Spleen (tissue), 13 donors: ENCODE measurements at places on chromosomes 4 and X. TPM values are rescaled to one million over a fixed set of nuclear protein-coding genes. Genes with fewer than 3 reads are reported as not detected.

Gene SAGE1
- total RNA-seq, result not detected

Gene SFRP2
- 0.66 TPM for total RNA-seq

Gene BRS3
- total RNA-seq, result not detected

Gene SHOX
- not detected for total RNA-seq

Gene ANXA3
- total RNA-seq, result 119 TPM

Gene SLC10A4
- not detected for total RNA-seq

Gene ARHGEF38
- total RNA-seq, result not detected

Gene BEX2
- 13.9 TPM for total RNA-seq

GRCh38 chr4:180622254-180622653, 1620.9 kb upstream of the TENM3 start:
- H3K4me1 ChIP-seq, result no peaks in the 10 kb centered on the region
- DNase-seq, result no peak
- H3K4me3 ChIP-seq, result no peak overlapping the region
- no peaks in the 10 kb centered on the region for H3K27me3 ChIP-seq
- H3K27ac ChIP-seq, result no peak overlapping the region
- H3K36me3 ChIP-seq, result no peaks in the 10 kb centered on the region

GRCh38 chrX:40853004-40853815, 117.9 kb upstream of the MED14 start:
- no peaks in the 10 kb centered on the region for H3K36me3 ChIP-seq
- H3K4me3 ChIP-seq, result no peak overlapping the region
- H3K4me1 ChIP-seq, result no peaks in the 10 kb centered on the region
- H3K27ac ChIP-seq, result no peak overlapping the region

DNA sequence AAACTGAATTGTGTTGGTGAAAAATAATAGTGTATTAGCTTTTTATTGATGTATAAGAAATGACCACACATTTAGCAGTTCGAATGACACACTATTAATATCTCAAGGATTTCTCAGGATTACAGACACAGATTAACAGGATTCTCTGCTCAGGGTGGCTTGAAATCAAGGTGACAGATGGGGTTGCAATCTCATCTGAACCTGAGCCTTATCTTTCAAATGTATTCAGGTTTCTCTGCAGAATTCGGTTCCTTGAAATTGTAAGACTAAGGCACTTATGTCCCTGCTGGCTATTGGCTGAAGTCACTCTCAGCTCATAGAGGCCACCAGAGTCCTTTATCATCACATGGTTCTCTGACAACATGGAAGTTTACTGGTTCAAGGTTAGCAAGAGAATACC, 1780.1 kb downstream of the ARAP2 start:
- no peak overlapping the region for H3K4me3 ChIP-seq
- H3K27me3 ChIP-seq, result no peaks in the 10 kb centered on the region
- H3K27ac ChIP-seq, result no peak overlapping the region
- H3K36me3 ChIP-seq, result no peaks in the 10 kb centered on the region
- no peak for DNase-seq

DNA sequence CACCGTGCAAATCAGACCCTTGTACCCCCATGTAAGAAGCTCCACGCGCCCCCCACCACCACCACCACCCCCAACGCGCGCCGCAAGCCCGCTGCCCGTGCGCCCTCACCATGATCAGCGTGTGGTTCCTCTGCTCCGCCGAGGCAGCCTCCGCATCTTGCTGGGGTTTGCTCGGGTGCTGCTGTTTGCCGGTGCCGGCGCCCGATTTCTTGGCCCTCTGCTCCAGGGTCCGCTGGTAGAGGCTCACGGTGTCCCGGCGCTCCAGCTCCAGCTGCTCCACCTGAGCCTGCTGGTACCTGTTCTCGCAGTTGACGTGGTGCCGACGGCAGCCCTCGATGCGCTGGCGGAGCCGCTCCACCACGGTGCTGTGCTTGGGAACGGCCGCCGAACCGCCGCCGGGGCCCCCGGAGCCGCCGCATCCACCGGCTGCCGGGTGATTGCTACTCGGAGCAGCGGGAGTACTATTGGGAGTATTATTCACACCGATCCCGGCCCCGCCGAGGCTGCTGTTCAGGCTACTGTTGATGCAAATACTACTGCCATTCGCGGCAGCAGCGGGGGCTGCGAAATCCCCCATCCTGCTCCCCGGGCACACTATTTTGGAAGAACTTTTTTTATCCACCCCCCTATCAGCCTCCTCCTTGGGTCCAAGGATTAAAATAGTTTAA, 1.1 kb downstream of the MAML3 start:
- H3K36me3 ChIP-seq, result no peaks in the 10 kb centered on the region
- H3K27me3 ChIP-seq, result no peaks in the 10 kb centered on the region
- H3K27ac ChIP-seq, result peak overlapping the region; percentile 97
- DNase-seq, result peak; percentile 91

DNA sequence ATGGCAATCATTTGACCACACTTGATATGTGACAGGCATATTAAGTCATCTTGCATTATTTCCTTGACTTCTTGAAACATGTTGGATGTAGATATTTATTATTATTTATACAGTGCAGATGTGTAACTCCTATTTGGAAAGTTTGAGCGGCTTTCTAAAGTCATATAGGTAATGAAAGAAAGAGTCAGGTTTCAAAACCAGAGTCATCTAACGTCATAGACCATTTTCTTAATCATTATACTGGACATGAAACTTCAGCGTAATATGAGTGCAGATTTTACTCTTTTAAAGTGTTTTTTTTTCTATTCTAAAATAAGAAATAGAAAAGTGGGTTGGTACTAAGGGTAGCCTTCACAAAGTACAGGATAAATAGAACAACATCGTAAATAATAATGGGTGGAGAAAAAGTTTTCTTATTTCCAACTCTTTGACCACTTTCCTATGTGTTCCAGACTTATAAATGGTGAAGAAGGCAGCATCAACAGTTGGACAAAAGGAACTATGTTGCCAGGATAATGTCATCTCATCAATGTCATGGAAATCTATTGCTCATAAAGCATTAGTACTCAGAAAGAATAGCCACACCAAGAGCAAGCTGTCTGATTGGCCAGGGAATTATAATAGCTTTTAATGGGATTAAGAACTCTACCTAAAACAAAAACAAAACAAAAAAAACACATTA, 108.0 kb upstream of the PCDH18 start:
- no peak overlapping the region for H3K4me3 ChIP-seq
- no peaks in the 10 kb centered on the region for H3K4me1 ChIP-seq
- no peak for DNase-seq
- H3K36me3 ChIP-seq, result no peaks in the 10 kb centered on the region

GRCh38 chr4:3656416-3657356, 109.5 kb upstream of the ADRA2C start:
- no peak for DNase-seq
- peaks cover 5% of the 10 kb centered on the region for H3K4me1 ChIP-seq
- H3K4me3 ChIP-seq, result no peak overlapping the region
- H3K27me3 ChIP-seq, result peaks cover 88% of the 10 kb centered on the region
- peak overlapping the region; percentile 67 for H3K27ac ChIP-seq
- H3K36me3 ChIP-seq, result no peaks in the 10 kb centered on the region

- DNase-seq, result peak; percentile 37
- no peak overlapping the region for H3K27ac ChIP-seq
- H3K27me3 ChIP-seq, result peaks cover 30% of the 10 kb centered on the region
- H3K36me3 ChIP-seq, result no peaks in the 10 kb centered on the region
These were observed 36.7 kb downstream of the PSAPL1 start for GRCh38 chr4:7398104-7398423.

GRCh38 chr4:90438522-90438921, 311.3 kb downstream of the CCSER1 start:
- H3K36me3 ChIP-seq, result no peaks in the 10 kb centered on the region
- H3K27ac ChIP-seq, result no peak overlapping the region
- no peaks in the 10 kb centered on the region for H3K27me3 ChIP-seq
- no peak for DNase-seq
- H3K4me1 ChIP-seq, result no peaks in the 10 kb centered on the region

DNA sequence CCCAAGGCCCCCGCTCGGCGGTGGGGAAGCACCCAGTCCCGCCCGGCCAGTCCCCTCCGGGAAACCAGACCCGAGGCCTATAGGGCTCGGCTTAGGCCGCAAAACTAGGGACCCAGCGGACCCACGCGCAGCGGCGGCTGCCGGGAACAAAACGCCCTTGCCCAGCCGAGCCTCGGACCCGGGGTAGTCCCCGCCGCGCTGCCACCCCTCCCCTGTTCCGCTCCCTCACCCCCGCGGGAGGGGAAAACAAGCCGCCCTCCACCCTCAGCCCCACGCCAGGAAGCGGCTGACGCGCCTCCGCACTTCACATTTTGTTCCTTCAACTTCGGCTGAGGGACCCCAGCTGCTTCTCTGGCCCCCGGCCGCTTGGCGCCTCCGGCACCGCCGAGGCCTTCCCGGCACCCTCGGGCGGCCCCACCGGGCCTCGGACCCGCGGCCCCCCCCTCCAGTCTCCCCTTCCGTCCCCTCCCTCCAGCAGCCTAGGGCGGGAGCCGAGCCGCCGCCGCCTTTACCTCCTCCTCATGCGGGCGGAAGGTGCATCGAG, 694 bp downstream of the PDS5A start:
- DNase-seq, result no peak
- peaks cover 41% of the 10 kb centered on the region for H3K36me3 ChIP-seq
- H3K27me3 ChIP-seq, result no peaks in the 10 kb centered on the region
